T-helper 2 cell (primary cell): ENCODE measurements at places on chromosomes 4 and X.

DNA sequence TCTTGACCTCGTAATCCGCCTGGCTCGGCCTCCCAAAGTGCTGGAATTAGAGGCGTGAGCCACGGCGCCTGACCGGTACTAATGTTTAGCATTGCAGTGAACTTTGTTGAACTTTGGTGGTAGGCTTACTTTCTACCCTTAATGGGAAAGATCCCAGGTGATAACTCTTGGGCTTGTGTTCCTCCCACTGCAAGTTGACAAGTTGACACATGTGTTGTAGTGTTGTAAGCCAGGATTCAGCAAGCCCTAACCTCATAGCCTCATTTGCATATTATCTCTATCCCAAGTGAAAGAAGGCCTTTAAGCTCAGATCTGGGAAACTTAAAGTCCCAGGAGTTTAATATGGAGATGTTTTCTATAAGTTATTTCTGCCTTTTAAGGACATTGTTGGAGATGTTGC lies 80.0 kb upstream of the CLCN4 start:
- DNase-seq, result no peak

DNA sequence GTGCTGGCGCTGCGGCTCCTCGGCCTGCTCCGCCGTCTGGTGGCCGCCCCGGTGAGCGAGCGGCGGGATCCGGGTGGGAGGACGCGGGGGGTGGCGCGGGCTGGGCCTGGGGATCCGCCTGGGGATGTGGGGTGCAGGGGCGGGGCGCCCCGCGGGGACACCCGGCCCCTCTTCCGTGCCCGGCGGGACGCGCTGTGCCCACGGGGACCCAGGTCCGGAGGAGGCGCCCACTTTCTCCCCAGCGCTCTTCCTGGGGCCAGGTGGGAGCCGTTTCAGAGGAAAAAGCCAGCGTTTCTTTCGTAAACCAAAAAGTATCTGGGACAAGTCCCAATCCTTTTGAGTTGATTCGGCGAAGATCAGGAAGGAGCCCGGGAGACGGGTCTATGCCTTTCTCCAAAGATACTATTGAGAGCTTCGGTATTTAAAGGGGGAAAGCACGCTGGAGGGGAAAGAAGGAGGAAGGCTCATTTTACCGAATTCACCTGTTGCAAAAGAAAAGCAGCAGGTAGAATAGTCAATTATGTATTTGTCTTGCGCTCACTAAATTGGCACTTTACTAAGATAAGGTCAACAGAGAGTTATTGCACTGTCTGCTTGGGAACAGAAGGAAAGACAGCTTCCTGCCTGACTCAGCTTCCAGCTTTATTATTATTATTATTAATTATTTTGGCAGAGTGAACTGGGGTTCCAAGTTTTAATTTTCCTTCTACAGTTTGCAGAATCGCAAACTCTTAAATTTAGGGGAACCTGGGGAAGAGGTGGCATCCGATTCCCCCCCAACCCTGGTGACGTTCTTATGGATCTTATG lies 81.5 kb upstream of the CD99 start:
- DNase-seq, result no peak

DNA sequence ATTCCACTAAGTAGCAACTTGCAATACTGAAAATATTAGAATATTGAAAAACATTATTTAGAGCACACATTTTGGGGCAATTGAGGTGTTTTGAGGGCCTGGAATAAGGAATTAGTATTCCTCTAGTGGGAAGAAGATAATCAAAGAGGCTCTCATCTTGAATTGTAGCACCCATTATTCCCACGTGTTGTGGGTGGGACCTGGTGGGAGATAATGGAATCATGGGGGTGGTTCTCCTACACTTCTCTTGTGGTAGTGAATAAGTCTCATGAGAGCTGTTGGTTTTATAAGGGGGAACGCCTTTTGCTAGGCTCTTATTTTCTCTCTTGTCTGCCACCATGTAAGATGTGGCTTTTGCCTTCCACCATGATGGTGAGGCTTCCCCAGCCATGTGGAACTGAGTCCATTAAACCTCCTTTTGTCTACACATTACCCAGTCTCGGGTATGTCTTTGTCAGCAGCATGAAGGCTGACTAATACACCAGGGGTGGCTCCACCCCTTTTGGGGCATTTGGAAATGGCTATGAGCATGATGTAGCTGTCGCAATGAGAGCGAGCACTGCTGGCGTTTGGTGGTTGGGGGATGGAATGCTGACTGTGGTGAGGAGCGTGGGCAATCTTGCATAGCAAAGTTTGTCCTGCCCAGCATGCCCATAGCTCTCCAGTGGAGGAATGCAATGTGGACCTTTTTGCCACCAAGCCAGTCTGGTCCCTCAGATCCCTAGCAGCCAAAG lies 308.2 kb downstream of the FRMPD4 start:
- no peak for DNase-seq

DNA sequence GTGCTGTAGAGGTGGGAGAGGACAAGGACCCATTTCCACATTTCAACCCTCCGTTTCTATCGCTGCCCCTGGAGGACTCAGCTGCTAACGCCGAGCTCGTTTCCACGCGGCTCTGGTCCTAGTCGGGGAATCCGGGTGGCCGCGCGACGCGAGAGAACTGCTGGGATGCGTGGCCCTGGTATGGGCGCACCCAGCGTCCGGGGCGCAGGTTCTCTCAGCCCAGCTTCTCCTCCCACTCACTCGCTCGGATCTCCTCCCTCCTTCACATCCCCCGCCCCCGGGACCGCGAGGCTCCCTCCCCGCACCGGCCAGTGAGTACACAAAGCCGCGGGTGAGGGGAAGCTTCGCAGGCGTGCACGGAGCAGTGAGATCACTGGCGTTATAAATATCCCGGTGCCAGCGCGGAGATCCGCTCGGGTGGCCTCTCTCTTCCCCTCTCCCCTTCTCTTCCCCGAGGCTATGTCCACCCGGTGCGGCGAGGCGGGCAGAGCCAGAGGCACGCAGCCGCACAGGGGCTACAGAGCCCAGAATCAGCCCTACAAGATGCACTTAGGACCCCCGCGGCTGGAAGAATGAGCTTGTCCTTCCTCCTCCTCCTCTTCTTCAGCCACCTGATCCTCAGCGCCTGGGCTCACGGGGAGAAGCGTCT lies at the start of gene FGF5:
Gene FGF5 (plus strand): TSS at position 412 of the 649 bp plus-strand sequence. CDS start 161 bp downstream, at position 573.
- no peak for DNase-seq

DNA sequence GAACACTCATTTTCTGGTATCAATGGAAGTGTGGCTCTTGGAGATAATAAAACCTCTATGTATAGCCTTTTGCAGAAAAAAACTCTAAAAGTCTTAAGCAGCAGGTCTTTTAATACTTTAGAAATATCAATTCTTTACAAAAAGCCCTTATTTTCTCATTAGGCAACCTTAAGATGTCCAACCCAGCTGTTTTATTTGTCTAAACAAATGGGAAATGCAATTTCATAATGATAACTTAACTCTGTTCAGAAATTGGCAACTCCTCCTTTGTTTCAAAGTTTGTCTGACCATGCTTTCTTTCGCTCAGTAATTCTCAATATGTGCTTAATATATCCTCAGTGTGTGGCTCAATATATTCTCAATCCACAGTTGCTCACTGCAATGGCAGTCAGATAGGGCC lies 196.5 kb upstream of the VEGFC start:
- no peak for DNase-seq

- no peak for DNase-seq
These were observed 38.3 kb downstream of the MGARP start for GRCh38 chr4:139241784-139242151.

DNA sequence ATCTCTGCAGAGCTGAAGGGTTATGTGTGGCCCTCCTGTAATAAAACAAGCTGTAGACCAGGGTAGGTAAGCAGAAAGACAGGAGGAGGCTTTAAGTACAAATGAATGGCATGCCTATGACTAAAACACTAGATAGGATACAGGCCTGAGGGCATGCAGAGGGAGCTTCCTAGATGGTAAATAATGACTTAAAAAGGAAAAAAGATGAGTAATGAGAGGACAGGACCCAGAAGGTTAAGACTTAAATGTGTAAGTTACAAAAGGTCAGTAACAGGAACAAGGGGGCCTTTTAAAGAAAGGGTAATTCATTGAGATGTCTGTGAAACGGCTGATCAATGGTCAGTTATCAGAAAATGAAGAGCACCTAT lies 194.8 kb downstream of the SOWAHB start:
- DNase-seq, result no peak

- DNase-seq, result no peak
These were observed 413.6 kb upstream of the CXorf51A start for GRCh38 chrX:147228153-147228552.

DNA sequence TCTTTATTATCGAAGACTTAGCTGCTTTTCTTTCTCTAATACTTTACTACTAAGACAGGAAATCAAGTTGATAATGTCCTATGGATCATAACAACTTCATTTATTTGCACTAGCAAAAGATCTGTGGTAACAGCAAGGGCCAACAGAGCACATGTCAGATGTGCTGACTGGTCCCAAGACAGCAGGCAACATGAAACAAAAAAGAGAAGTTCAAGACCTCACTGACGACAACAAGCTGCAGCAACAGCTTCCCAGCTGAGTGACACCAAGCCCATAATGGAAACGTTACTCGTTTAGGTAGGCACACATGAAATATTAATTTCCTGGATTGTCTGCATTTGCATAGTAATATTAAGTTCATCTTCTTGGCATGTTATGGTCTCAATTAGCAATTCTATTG lies 126.9 kb downstream of the UNC5C start:
- DNase-seq, result no peak

DNA sequence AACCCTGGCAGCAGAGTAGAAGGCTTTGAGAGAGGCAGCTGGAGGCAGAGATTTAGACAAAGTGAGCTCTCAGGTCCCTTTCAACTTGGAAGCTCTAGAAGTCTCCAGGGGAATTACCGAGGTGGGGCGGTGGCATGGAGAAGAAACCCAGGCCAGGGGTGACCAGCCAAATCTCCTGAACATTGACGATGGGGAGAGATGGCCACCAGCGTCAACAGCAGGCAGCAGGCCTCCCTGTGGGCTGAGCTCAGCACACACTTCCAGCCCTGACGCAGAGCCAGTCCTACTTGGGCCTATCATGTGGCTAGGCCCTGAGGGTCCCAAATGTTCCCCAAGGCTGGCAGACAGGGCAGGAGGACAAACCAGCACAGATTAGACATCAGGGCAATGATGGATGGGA lies 187.8 kb downstream of the BCOR start:
- no peak for DNase-seq

- DNase-seq, result peak; percentile 13
These were observed at the start of gene CCDC160 for GRCh38 chrX:134236626-134237614. Gene CCDC160, plus strand, starts transcription at chrX:134237182. Its CDS starts 7,619 bp downstream, at chrX:134244801.

- DNase-seq, result peak; percentile 76
These were observed 43.4 kb downstream of the SHROOM2 start for GRCh38 chrX:9829308-9830267.

DNA sequence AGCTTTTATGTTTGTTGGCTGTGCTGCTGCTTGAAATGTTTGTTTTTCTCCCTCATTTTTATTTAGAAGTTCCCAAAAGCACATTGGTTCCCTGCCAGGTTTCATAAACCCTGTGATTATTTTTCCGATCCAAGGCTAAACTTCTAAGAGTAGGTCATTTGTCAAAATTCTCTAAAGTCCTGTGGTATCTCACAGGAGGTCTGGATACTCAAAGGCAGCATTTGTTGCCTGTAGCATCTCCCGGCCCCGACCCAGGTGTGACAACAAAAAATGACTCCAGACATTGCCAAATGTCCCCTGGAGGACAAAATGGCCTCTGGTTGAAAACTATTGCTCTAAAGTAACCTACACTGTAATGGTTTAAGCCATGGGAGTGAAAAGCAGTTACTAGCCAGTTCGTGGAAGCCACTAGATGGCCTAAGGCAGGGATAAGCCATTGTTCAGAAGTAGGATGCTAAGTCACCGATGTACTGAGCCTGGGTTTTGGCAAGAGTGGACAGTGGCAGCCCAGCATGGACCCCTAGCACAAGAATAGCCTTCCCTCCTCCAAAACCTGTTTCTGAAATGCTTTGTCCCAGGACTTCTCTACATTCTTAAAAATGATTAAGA lies 256.1 kb downstream of the THOC2 start:
- no peak for DNase-seq

DNA sequence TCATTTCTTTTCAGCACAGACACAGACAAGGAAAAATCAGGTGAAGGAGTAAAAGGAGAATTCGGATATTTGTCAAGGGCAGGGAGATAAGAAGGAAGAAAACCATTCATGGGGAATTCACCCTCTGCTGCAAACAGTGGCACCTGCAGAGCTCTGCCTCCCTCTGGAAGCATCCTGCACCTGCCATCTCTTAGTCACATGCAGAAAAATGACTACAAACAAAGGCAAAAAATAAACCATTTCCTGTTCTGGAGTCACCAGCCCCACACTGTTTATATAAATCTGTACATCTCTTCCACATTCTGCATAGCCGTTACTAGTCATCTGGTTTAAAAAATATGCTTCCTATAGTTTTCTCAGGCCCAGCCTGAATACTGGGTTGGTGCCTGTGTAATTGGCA lies 205.3 kb downstream of the ARAP2 start:
- peak; percentile 22 for DNase-seq

DNA sequence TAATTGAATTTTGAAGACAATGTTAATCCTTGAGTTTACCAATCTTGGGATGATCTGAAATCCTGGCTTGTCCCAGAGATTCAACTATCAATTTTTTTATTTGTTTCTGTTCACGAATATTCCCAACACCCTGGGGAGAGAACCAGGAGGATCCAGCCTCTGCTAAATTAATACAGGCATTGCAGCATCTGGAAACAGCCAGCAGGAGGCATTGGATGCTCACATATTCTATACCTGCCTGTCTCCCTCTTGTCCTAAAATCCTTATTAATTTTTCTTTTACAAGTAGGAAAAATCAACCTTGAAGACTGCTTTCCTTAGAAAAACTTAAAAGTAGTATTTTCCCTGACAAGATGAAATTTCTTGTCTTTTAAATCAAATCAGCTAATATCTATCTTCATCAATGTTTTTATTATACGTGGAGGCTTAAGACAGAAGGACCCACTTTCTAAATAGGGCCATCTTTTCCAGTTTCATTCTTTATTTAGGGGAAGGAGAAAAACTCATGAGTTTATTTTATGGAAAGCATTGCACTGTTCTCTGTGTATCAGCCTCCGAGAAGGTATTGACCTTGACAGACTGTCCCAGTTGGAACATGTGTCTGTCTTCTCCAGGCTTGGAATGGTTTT lies 102.4 kb downstream of the CLNK start:
- DNase-seq, result no peak

GRCh38 chrX:110210417-110211139 lies 107.3 kb downstream of the AMMECR1 start:
- DNase-seq, result no peak

GRCh38 chrX:119067023-119067739 lies 5.6 kb upstream of the CT47C1 start:
- DNase-seq, result peak; percentile 11

DNA sequence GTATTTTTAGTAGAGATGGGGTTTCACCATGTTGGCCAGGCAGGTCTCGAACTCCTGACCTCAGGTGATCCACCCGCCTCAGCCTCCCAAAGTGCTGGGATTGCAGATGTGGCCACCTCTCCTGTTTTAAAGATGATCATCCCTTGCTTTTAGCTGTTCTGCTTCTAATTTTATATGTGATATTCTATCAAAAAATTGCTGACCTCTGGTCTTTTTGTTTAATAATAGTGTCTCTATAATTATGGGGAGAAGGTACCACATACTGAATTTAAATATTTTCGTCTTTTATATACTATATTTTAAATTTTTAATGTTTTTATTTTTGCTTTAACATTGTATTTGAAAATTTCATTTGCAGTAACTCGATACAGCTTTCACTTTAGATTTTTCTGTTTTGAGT lies 15.6 kb downstream of the USP9X start:
- no peak for DNase-seq
